ENCODE measurements at places on chromosomes 3 and 15.

DNA sequence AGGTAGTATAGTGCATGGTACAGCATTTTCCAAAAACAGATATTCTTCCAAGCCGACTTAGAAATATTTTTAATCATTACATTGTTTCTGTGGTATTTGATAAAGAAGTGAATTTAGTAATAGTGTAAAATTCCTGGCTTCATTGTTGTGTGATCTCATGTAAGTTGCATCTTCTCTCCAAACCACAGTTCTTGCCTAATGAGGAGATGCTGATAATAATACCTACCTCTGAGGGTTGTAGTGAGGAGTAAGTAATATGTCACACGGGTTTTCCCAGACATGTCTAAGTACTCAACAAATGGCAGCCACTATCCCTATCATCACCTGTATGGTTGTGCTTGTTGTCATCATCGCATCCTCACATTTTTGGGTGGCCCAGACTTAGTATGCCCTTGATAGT, 167.3 kb downstream of the SLCO3A1 start:
- no peak for DNase-seq

DNA sequence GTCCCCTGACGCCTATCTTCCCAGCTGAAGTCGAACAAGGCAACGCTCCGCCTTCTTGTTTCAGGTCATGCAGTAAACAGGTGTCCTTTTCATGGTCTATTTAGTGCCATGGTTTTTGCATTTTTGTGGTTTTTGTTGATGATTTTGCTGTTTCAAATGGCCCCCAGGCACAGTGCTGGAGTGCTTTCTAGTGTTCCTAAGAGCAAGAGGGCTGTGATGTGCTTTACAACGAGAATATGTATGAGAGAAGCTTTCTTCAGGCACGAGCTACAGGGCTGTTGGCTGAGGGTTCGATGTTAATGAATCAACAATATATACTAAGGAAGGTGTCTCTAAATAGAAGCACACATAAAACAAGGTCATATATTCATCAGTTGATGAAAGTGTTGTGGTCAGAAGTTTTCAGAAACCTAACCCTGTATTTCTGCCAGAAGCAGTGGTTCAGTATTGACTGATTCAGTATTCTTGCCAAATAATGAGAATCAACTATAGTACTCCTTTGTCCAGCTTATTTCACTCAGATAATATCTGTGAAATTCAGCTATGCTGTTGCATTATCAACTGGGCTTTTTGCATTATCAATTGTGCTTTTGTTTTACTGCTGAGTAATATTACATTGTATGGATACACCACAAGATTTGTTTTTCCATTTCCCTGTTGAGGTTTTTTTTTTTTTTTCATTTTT, 18.5 kb downstream of the LIMD1 start:
- DNase-seq: no peak

- DNase-seq: no peak
These were observed 9.8 kb downstream of the VILL start for GRCh38 chr3:38000242-38000916.

DNA sequence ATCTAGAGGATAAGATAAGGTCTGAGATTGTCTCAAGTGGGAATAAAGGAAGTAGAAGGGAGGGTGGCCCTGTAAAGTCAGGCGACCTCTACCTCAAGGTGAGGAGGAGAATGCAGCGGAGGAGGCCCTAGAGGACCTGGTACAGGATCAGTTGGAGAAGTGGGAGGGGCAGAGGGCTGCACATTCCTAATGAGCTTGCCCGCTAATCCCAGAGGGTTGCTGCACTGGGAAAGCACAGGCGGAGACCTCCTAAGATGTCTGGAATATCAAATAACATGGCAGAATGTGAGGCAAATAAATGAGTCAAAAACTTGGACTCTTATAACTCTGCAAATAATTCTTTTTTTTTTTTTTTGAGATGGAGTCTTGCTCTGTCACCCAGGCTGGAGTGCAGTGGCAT, 30.2 kb upstream of the VPS8 start:
- no peak for DNase-seq

DNA sequence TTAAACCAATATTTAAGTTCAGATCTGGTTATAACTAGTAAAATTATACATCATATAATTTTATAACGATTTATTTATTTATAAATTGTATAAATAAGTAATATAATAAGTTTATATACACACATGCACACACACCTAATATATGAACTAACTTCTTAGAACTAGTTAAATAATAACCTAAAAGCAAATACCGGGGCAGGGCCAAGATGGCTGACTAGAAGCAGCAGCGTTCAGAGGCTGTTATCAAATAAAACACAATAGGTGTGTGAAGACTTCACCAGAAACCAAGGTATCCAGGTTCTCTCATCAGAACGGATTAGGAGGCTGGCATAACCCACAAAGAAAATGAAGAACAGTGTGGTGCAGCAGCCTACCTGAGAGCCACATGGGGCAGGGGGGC, 653.6 kb upstream of the CBLB start:
- no peak for DNase-seq

DNA sequence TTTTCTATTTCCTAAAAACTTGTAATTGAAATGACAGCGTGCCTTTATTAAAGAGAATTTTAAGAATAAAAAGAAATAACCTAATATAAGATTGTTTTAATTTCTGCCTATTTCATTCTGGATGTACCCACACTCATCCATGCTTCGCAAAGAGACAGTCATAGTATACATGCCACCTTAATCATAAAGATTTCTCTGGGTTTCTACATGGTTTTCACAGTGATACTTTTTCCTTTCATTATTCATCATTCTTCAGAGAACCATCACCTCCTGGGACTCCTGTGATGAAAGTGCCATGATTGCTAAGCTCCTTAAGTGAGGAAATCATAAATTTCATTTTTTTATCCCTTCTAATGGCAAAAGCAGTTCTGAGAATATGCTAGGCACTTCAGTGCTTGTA, 4.3 kb upstream of the CCR8 start:
- DNase-seq: no peak

DNA sequence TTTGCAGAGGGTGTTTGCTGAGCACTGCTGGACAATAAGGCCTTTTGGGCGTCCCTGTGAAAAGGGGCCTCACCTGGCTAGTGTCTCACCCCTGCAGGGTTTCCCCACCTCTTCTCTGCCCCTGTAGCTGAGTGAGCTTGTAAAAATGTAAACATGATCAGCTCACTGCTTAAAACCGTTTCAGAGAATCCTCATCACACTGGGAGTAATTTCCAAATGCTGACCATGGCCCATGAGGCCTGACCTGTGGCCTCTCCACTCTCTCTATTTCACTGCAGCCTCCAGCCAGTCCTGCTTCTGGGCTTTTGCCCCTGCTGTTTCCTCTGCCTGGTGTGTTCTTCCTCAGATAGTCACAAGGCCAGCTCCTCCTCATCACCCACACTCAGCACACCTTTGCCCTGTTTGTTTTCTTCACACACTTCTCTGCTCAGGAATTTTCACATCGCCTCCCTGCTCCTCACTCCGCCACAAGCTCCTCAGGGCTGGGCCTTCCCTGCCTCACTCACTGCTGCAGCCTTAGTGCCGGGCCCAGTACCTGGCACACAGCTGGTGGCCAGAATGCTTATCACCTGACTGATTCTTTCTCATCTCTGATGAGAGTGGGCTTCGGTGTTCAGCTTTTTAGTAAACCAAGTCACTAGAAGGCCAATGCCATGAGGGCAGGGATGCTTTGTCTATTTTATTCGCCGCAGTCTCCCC, 79.3 kb upstream of the SEC13 start:
- DNase-seq: no peak

GRCh38 chr15:96360581-96361308, 30.2 kb downstream of the NR2F2 start:
- DNase-seq: no peak

DNA sequence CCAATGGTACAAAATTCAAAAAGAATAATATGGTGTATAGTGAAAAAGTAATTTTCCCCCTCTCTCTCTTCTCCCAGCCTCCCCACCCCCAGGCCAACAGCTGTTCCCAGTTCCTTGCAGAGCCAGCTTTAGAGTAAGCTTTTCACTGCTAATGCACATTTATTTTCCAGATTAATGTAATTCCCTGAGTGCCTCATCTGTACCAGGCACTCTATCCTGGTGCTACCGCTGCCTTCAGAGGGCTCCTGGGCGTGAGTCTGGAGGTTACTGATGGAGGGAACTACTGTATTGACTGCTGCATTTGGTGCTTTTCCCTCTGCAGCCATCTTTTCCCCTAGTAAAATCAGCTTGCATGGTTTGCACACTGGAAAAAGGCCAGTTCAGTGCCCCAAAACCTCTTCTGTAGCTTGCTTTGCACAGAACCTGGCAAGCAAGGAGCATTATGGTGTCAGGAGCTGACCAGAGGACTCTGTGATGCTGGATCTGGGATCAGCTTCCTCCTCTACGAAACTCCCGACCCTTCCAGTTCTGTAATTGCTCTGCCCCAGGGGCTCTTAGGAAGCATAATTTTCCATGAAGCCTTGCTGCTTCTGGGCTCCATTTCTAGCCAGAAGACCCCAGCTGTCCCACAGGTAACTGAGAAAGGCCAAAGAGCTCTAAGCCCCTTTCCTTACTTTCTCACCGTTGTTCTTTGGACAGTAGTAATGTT, 8.5 kb upstream of the USP3 start:
- no peak for DNase-seq

DNA sequence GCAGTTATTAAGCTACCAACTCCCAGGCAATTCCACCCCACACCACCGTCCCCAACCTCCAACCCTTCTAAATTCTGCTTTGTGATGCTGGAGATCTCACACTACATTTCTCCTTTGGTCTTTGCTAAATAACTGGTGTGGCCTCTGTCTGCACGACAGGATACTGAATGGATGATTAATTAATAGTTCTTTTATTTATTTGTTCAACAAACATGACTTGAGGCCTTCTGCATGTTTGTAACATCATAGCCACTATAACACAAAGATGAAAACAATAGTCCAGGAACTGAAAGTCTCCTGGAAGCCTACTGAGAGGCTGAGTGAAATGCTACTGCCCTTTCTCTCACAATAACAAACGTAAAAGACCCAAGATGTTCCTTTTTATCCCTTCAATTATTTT, 609.5 kb upstream of the UBE2E2 start:
- DNase-seq: no peak

- DNase-seq: no peak
These were observed 147.0 kb upstream of the VEPH1 start for GRCh38 chr3:157650172-157650571.

DNA sequence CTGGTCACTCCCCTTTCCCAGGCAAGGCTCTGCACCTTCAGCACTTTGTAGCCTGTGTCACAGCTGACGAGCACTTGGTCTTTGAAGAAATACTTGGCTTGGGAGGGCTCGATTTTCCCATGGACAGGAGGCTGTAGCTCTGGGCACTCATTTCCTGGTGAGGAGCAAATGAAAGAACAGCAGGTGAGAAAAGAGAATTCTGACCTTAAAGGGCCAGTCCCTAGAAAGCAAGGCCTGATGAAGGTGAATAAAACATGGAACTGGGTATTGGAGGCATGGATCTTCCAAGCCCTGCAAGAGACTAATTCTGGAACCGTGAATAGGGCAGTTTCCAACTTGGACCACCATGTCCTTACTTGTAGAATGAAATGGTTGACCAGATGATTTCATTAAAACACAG, 39.9 kb downstream of the MASP1 start:
- DNase-seq: no peak

DNA sequence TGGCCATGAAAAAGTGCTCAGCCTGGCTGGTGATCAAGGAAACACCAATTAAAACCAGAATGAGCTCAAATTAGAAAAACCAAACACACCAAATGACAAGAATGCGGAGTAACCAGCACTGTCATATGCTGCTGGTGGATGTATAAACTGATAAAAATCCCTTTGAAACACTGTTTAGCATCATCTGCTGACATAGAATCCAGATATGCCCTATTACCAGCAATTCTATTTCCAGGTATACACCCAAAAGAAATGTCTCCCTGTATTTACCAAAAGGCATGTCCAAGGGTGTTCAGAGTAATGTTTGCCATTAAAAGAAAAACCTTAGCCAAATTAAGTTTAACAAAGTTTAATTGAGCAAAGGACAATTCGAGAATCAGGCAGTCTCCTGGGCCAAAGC, 138.6 kb downstream of the FMN1 start:
- DNase-seq: no peak

DNA sequence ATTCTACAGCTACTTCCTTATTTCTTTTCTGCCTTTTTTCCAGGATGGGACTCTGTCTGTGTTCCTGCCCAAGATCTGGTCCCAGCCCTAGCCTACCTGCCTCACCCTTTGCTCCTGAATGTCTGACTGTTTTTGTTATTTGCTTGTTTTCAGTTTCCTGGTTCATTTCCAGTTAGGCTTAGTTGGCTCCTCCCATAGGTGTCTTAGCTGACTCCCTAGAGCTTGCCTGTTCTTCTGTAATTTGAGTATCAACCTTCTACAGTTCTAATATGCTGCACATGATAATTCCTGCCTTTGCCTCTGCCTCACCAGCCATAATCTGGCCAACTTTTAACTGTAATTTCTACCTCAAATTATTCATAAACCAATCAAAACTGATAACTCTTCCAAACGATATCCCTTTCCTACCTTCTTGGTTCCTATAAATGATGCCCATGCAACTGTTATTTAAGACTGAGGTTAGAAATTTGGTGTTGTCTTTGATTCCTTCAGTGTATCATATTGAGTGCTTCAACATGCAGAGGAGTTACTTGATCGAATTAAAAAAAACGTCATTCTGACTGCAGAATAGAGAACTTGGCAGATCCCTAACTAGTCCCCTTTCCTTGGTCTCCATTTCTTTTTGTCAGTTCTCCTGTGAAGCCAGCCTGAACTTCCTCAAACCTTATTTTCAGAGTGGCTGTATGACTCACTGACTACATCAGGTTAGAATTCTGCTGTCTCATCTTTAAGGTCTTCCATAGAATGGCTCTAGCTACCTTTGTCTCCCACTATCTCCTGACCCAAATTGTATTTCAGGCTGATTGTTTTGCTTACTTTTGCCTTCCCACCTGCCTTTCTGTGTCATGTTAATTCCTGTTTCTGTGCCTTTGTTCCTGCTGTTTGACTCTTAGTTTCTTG, 8.4 kb downstream of the GOLM2 start:
- no peak for DNase-seq

GRCh38 chr3:100098784-100099070, 15.6 kb downstream of the FILIP1L start:
- DNase-seq: no peak

GRCh38 chr15:50484781-50485180, 60.6 kb downstream of the USP8 start:
- no peak for DNase-seq

- DNase-seq: no peak
These were observed 37.8 kb downstream of the KLF13 start for GRCh38 chr15:31364301-31365031.

DNA sequence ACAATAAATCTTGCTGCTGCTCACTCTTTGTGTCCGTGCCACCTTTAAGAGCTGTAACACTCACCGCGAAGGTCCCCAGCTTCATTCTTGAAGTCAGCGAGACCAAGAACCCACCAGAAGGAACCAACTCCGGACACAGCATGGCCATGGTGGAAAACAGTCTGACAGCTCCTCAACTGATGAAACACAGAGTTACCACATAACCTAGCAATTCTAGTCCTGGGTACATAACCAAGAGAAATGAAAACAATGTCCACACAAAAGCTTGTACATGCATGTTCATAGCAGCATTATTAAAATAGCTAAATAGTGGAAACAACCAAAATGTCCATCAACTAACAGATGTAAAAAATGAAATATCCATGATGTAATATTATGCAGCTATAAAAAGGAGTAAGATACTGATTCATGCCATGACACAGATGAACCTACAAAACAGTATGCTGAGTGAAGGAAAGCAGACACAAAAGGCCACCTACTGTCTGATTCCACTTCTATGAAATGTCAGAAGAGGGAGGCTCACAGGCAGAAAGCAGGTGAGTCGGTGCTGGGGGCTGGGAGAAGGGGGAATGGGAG, 36.8 kb downstream of the VGLL4 start:
- DNase-seq: no peak

- DNase-seq: no peak
These were observed 11.9 kb upstream of the CD200R1L start for GRCh38 chr3:112858410-112859069.

GRCh38 chr15:22992024-22992326, 11.8 kb upstream of the CYFIP1 start:
- no peak for DNase-seq
